Activated T-cell treated with anti-CD3 and anti-CD28 coated beads, Interleukin-2, amount 50 U/mL, for 72 hours (primary cell): ENCODE measurements at places on chromosomes 1 and 21. TPM values are rescaled to one million over a fixed set of nuclear protein-coding genes. Genes with fewer than 3 reads are reported as not detected.

DNA sequence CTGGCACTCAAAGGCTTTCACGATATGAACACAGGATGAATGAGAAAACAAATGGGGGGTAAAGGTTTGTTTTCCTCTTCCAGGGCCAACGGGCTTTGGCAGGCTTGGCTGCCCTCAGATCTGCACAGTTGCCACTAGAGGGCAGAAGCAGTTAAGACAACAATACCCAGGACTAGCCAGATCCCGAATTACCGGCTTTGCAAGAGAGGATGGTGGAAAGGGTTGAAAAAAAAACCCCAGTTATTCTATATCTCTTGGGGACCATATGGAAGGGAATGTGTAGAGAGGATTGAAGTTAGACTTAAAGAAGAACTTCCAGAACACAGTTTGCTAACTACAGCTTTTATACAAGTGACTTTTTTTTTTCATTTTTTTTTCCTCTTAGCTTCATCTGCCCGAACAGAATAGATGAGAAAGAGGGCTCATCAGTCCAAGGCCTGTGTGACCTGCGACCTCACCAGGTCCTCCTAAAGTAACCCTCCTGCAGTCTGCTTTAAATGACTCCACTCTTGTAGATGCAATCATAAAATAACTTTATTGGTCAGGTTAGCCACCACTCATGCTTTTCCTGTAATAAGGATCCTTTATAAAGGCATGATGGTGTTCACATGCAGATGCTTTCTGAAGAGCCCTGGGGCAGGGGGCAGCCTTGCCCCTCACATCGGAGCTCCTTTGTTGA, 10.7 kb downstream of the FMOD start:
- H3K27me3 ChIP-seq, result peaks cover 21% of the 10 kb centered on the region
- peaks cover 22% of the 10 kb centered on the region for H3K4me1 ChIP-seq
- H3K36me3 ChIP-seq, result no peaks in the 10 kb centered on the region
- H3K4me3 ChIP-seq, result no peak overlapping the region
- H3K27ac ChIP-seq, result no peak overlapping the region

DNA sequence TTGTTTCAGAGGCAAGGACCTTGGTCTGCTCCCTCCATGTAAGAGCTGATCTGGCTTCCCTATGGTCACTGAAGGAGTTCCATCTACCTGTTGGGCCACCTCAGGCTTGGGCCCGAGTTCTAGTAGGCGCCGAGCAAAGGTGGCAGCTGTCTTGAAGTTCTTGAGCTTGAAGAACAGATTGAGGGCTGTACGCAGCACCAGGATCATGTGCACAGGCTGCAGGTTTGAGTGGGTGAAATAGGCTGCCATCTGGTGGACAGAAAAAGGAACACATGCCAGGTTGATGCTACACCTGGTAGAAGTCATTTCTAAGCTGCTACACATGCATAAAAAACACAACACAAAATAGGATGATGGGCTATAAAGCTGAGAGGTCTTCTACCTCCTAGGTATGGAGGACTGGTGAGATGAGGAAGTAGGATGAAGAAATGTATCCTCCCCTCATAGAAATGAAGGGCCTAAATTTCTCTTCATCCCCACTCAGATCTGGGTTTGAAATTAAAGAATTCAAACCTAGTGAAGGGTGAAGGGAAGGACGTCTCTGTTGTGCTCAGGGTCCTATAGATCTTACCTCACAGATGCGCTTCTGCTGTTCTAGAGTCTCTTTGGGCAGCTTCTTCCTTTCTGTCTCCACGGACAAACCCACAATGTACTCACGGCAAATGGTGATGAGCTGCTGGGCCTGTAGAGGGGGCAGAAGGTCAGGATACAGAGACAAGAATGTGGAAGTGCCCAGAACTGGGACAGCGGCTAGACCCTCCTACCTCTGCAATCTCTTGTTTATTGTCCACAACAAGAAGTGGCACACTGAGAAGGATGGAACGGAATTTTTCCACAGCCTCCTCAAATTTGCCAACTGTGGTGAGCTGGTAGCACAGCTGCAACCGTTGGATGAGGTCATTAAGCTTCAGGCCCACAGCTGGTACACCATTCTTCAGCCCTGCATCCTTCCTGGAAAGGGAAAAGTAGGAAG, 6.6 kb upstream of the PEX19 start:
- no peak overlapping the region for H3K27ac ChIP-seq
- H3K36me3 ChIP-seq, result peaks cover 10% of the 10 kb centered on the region
- H3K4me3 ChIP-seq, result no peak overlapping the region
- no peaks in the 10 kb centered on the region for H3K27me3 ChIP-seq
- H3K4me1 ChIP-seq, result peaks cover 7% of the 10 kb centered on the region

- no peaks in the 10 kb centered on the region for H3K36me3 ChIP-seq
- no peaks in the 10 kb centered on the region for H3K4me1 ChIP-seq
- no peak overlapping the region for H3K4me3 ChIP-seq
- peaks cover 14% of the 10 kb centered on the region for H3K27me3 ChIP-seq
- no peak overlapping the region for H3K27ac ChIP-seq
These were observed 88.0 kb upstream of the NFIA start for GRCh38 chr1:60994369-60994768.

- peaks cover 81% of the 10 kb centered on the region for H3K4me1 ChIP-seq
- H3K27me3 ChIP-seq, result peaks cover 18% of the 10 kb centered on the region
- peak overlapping the region; percentile 12 for H3K4me3 ChIP-seq
- H3K27ac ChIP-seq, result no peak overlapping the region
These were observed 6.9 kb downstream of the LMNA start for GRCh38 chr1:156121457-156121856.

- H3K27me3 ChIP-seq, result no peaks in the 10 kb centered on the region
- H3K27ac ChIP-seq, result peak within 1 kb of the TSS; percentile 99
- peaks cover 22% of the 10 kb centered on the region for H3K4me1 ChIP-seq
- peak; percentile 88 for DNase-seq
These were observed at the start of gene METTL25B for GRCh38 chr1:156727926-156728598. Gene METTL25B, plus strand, starts transcription at chr1:156728469. Its CDS starts 636 bp downstream, at chr1:156729105.

DNA sequence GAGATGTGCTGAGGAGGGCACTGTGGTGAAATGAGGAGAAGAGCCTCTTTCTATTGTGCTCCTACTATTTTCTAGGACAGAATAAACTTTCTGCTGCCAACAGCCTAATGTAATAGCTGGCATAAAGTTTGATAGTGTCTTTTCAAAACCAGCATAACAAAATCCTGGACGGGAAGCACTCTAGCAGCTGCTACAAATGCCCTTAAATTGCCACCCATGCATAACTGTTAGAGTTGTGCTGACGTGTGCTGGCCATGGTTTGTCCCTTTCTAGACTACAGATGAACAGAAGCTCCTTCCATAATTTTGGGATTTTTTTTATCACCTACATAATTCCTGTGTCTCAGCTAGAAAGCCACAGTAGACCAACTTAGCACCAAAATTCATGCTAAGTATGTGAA, 88.5 kb upstream of the DEPDC1 start:
- H3K4me3 ChIP-seq, result no peak overlapping the region
- H3K27me3 ChIP-seq, result no peaks in the 10 kb centered on the region
- H3K27ac ChIP-seq, result no peak overlapping the region
- no peaks in the 10 kb centered on the region for H3K36me3 ChIP-seq

DNA sequence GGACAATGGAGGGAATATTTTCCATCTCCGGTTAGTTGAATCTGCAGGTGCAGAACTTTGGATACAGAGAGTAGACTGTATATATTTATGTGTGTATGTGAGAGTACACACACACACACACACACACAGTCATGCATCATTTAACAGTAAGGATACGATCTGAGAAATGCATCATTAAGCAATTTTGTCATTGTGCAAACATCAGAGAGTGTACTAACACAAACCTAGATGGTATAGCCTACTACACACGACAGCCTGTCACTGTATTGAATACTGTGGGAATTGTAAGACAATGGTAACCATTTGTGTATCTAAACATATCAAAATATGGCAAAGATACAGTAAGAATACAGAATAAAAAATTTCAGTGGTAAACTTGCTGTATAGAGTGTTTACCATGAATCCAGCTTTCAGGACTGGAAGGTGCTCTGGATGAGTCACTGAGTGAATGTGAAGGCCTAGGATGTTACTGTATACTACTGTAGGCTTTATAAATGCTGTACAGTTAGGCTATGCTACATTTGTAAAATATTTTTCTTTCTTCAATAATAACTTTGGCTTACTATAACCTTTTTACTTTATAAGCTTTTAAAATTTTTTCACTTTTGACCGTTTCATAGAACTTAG, 138.5 kb downstream of the ZZZ3 start:
- DNase-seq, result no peak
- H3K36me3 ChIP-seq, result no peaks in the 10 kb centered on the region
- H3K27me3 ChIP-seq, result no peaks in the 10 kb centered on the region
- H3K4me3 ChIP-seq, result no peak overlapping the region
- H3K27ac ChIP-seq, result no peak overlapping the region

- no peak overlapping the region for H3K4me3 ChIP-seq
- no peaks in the 10 kb centered on the region for H3K27me3 ChIP-seq
- no peak for DNase-seq
- H3K27ac ChIP-seq, result no peak overlapping the region
- no peaks in the 10 kb centered on the region for H3K4me1 ChIP-seq
These were observed 58.5 kb upstream of the ASB17 start for GRCh38 chr1:75990686-75991085.

DNA sequence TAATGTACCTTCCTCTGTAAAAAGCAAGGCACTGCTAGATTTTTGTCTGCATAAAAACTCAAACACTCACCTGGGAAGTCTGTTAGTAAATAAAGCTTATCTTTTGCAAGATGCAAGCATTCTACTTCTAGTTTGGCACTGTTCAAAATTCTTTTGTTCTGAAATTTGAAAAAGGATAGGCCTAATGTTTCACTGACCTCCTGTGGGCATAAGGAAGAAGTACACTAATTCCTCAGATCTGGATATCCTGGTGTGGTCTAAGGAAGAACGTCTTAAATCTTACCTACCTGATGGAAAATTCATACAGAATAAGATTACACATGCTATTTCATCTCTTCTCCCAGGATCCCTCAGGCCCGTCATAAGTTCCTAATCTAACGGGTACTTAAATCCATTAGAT, 93.5 kb upstream of the CAMK1G start:
- H3K4me1 ChIP-seq, result no peaks in the 10 kb centered on the region
- peaks cover 19% of the 10 kb centered on the region for H3K27me3 ChIP-seq
- H3K36me3 ChIP-seq, result no peaks in the 10 kb centered on the region
- H3K4me3 ChIP-seq, result no peak overlapping the region

- no peak overlapping the region for H3K4me3 ChIP-seq
- DNase-seq, result no peak
- no peak overlapping the region for H3K27ac ChIP-seq
These were observed 225.3 kb downstream of the KCTD3 start for GRCh38 chr1:215792446-215792845.

DNA sequence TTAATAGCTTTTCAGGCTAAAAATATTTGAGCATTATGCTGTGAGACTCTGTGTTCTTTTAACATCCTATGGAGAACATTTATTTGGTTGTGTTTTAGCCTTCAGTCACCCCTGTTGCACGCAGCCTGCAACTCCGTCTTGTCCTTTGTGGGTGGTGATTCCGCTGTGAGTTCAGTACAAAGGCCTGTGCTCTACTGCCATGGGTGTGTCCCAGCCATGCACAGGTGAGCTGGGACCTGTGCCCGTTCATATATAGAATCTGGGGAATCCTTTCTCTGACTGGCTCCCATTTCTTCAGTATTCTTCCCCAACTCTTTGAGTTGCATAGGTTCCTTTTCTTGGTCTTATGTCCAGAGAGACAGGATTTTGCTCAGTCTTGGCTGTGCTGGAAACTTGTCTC, 61.4 kb downstream of the ACTL8 start:
- H3K36me3 ChIP-seq, result peaks cover 2% of the 10 kb centered on the region
- DNase-seq, result no peak
- H3K27ac ChIP-seq, result no peak overlapping the region
- peaks cover 28% of the 10 kb centered on the region for H3K27me3 ChIP-seq

DNA sequence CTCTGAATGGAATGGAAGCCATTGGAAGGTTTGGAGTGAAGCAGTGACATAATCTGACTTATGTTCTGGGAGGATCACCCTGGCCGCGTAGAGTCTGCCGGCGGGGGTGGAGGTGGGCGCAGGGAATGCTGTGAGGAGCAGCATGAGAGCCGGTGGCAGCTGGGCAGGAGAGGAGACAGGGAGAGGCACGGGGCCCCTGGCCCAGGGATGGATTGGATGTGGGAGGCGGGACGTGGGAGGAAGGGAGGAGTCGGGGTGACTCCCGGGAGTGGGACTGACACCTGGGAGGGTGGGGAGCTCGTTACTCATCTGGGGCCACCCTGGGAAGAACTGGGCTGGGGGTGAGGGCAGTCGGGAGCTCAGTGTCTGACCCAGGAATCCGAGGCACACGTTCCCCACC, 10.4 kb upstream of the KCNAB2 start:
- no peaks in the 10 kb centered on the region for H3K27me3 ChIP-seq
- no peak for DNase-seq
- no peak overlapping the region for H3K4me3 ChIP-seq
- H3K4me1 ChIP-seq, result peaks cover 66% of the 10 kb centered on the region
- peak overlapping the region; percentile 45 for H3K27ac ChIP-seq

DNA sequence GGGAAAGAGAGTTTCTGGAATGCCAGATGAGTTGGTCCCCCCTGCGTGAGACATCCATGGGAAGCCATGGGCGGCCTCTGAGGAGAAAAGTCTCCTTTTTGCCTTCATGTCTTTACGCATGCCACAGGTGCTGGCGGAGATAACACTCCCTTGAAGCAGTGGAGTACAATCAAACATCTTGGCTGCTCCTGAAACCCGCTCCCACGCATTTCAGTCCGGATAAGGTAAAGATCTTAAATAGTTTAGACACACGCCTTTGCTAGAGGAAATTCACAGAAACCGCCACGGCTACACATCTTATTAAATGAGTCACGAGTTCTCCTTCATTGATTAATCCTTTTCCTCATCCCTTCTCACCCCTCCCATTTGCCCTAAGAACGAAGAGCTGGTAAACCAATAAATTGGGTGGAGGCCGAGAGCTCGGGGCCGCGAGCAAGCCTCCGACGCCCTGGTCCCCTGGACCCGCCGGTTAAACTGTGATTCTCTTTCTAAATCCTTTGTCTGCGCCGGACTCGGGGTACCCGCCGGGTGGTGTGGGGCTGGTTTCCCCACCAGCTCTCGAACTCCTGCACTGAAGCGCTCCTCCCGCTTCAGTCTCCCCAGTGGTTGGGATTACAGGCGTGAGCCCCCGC, 6.6 kb upstream of the ZNF669 start:
- peak overlapping the region; percentile 77 for H3K4me3 ChIP-seq
- peaks cover 16% of the 10 kb centered on the region for H3K4me1 ChIP-seq
- H3K27ac ChIP-seq, result no peak overlapping the region
- peaks cover 2% of the 10 kb centered on the region for H3K36me3 ChIP-seq
- peak; percentile 42 for DNase-seq
- H3K27me3 ChIP-seq, result peaks cover 35% of the 10 kb centered on the region

FCRL6 gene
- total RNA-seq, result not detected

MCOLN3 gene
- 0.74 TPM for total RNA-seq

KIF26B gene
- total RNA-seq, result 0.25 TPM

PLA2G2C gene
- total RNA-seq, result 3.3 TPM

SPRR5 gene
- not detected for total RNA-seq

ZNF648 gene
- total RNA-seq, result 0.07 TPM

METTL25B gene
- total RNA-seq, result 90.5 TPM

NENF gene
- total RNA-seq, result 40.7 TPM

GABPB2 gene
- total RNA-seq, result 22.7 TPM
